ENCODE measurements at places on chromosomes 2 and 18.

DNA sequence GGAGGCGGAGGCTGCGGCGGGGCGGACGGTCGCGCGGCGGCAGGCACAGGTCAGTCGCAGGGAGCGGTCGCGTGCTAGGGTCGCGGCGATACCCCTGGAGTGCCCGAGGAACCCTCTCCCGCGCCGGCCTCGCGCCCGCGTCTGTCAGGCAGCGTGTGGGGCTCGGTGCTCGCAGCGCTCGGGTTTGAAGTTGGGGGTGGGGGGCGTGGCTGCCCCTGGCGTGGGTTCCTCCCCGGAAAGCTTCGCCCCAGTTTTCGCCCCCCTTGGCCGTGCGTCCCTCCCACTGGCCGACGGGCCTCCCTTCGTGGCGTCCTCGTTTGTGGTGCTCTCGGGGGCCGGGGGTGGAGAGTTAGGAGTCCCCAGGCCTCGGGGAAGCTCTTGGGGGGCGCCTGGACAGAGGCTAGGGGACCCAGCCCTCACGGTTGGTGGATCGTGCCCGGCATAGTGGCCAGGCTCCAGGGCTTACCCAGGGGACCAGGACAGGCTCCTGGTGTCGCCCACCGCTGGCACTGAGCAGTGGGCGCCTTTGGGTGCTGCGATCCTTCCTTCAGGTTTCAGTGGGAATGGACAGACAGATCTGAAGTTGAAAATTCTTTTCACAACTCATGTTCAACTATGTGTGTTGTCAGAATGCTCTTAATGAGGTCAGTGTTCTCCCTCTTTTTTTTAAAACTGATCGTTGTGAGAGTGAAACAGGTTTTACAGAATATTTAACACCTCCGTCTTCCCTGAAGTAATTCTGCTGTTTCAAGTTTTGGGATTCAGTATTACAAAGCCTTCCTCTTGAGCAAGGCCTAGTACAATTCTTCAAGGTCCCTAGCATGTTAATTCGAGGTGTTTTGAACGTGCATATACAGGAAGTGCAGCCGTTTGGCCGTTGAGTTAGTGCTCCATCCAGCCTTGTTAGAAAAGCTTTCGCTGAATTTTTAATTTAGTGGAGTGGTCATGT is 604 bp downstream of the RALBP1 start:
- no peak for DNase-seq

- DNase-seq = no peak
Measured at GRCh38 chr2:160335441-160335840, 135.4 kb upstream of the ITGB6 start.

- peak; percentile 7 for DNase-seq
Measured at GRCh38 chr18:24176727-24177416, 38.0 kb downstream of the CABYR start.

DNA sequence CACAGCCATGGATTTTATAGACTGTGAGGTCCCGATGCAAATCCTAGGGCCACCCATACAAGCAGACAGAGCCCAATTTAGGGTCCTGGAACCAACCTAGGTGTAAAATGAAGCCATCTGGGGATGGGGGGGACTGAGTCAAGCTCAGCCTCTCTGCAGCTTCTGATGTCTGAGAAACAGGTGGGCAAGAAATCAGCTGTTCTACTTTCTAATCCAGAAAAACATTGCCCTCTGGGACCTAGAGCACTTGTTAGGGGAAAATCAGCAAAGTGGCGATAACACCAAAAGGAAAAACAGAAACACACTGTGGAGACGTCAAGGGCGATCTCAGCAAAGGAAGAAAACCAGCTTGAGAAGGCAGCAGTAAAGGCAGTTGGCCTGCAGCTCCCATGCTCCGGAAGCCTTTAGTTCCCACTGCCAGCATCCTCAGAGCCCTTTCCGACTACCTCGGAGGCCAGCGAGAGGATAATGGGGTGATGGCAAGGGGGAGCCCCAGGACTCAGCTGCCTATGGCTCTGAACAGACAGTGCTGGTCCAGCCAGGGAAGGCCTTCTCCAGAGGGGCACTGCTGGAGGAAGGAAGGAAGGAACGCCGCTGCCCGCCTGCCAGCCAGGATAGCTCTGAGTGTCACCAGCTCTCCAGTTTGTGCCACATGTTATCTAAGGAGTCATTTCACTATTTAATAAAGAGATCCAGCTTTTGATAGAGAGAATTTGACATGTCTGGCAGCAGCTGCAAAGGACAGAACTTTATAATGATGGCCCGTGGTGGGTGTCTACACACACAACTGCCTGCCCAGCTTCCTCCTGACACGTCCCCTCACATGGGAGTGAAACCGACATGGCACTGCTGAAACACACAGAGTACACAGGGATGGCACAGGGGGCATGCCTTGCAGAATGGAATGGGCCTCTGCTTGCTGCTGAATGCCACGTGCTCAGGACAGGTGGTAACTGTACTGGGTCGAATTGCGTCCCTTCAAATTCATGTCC is 37.7 kb downstream of the HS1BP3 start:
- DNase-seq = no peak

DNA sequence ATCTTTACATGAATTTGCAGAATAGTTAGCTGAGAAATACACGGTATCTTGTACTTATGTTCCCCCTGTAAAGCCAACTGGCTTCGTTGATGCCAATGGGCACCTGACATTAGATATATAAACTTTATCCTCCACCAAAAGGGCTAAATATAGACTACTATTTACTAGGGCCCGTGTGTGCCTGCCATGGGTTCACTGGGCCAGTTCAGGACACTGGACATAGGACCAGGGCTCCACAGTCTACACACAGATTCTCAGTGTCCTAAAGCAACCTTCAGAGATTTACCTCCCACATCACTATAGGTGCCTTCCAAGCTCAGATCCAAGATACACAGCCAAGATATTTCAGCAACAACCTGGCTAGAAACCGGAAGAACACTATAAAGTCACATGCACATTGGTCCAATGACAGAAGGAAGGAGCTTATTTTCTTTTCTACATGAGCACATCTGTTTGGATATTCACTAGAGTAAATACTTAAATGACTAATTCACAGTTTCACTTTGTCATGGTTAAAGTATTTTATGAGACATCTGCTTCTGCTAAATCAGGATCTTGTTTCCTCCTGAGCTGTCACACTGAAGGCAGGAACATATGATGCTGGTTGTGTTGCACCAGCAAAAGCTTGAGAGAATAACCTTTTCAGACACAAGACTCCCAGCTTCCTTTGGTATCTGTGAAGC is 95.1 kb downstream of the MYO5B start:
- peak; percentile 8 for DNase-seq

GRCh38 chr2:236499691-236500578 is 69.7 kb upstream of the ACKR3 start:
- DNase-seq = no peak

DNA sequence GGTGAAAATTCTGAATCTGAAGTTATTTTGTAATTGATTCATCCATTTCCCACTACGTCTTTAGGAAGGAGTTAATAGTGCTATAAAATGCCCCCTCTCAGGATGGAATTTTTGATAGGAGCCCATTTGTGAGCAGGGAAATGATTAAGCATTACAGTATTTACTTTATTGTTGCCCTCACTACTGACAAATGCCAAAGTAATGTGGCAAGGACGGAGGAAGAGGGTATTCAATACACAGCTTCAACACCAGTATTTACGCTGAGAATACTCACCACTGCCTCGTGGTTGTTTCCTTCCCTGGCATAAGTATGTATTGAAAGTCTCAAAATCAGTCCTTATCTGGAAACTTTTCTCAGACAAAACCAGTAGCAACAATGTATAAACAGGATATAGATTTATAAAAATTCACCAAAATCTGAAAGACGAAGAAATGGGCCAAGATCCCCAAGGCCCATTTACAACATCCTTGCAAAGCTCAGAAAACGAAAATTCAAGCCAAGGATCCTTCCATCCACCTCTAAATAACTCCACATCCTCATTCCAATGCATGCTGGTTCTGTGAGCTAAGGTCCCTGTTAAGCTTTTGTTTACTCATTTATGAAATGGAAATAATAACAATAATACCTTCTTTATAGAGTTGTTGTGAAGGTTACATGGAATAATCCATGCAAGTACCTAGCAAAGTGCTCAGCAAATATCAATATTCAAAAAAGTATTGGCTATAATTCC is 29.3 kb downstream of the FEZ2 start:
- no peak for DNase-seq
